ENCODE measurements at places on chromosomes 5 and 9.

DNA sequence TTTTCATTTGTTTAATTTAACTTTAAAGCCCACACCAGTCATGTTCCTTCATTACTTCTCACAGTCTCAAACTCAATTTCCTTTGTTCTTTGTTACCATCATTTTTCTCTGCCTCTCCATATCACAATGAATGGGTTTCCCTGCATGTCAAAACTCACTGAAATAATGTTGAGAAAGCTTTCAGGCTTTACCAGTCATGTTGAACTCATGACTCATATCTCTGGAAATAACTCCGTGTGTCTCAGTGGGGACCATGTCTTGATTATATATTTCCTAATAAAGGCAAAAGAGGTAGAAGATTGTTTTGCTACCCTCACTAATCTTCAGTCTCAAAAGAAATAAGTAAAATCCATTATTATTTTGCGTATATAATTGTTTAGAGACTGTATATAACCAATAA is 231.2 kb downstream of the CHSY3 start:
- DNase-seq = no peak

DNA sequence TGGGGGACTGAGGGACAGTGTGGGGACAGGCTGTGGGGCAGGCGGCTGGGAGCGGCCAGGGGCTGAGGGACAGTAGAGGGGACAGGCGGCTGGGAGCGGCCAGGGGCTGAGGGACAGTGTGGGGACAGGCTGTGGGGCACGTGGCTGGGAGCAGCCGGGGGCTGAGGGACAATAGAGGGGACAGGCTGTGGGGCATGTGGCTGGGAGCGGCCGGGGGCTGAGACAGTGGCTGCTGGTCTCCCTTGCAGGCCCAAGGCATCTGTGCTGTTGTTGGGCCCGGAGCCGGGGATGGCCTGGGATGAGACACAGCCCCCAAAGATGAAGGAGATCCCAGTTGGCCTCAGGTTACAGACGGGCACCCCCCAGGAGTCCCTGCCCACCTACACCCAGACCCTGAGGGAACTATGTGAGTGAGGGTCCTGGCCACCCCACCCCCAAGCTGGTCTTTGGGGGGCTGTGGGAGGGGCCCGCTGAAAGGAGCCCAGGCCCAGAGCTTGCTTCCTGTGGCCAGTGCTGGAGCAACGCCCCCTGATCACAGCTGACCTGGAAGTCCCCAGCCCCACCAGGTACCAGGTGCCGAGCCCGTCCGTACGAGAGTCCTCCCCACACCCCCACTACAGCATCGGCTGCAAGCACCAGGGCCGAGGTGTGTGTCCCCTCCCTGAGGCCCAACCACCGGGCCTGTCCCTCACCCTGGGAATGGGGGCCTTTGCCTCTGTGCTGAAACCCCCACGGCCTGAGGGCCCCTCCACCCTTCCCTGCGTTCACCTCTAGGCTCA is 593 bp downstream of the STPG3 start:
- no peak for DNase-seq

- DNase-seq = no peak
Measured at GRCh38 chr5:761059-761771, 23.3 kb downstream of the ZDHHC11B start.

- DNase-seq = no peak
Measured at GRCh38 chr5:77151501-77151900, 59.0 kb upstream of the PDE8B start.

GRCh38 chr5:10689391-10690081 is 71.5 kb downstream of the DAP start:
- no peak for DNase-seq

DNA sequence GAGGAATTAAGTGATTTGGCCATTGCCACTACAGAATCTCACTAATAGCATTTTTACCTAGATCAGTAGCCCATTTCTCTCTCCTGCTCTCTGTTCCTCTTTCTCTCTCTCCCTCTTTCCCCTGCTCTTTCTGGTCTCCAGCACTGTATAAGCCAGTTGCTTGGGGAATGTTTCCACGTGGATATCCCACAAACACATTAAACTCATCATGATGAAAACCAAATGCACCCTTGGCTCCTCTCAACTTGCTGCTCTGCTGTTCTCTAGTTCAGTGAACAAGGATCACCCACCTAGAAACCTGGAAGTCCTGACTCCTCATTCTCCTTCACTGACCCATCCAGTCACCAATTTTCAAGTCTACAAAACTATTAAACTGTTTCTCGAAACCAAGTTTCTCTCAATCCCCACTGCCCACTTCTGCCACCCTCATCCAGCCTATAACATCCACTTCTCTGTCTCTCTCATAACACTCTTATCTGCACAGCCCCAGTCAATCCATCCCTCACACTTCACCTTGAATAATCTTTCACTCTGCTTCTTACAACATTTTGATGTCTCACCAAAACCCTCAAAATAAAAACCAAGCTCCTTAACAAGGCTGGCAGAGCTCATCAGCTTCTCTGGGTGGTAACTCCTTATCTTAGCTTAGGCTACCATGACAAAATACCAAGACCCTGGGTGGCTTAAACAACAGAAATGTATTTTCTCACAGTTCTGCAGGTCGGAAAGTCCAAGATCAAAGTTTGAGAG is 79.3 kb downstream of the ARL15 start:
- DNase-seq = no peak

GRCh38 chr9:86521322-86521721 is 167.1 kb upstream of the TUT7 start:
- no peak for DNase-seq

DNA sequence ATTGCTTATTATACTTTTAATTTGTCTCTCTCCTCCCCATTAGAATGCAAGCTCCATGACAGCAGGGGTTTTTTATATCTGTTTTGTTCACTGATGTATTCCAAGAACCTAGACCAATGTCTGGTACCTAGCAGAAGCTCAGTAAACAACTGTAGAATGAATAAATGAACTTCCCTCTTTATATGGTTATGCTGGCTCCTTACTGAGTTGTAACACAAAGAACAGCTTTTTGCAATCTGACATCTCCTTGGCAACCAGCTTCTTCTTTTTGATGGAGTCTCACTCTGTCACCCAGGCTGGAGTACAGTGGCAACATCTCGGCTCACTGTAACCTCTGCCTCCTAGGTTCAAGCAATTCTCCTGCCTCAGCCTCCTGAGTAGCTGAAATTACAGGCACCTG is 13.6 kb downstream of the TRMO start:
- no peak for DNase-seq

GRCh38 chr9:136295542-136296433 is 8.1 kb downstream of the CCDC187 start:
- DNase-seq = no peak

- no peak for DNase-seq
Measured at GRCh38 chr9:122239722-122240121, 11.0 kb upstream of the LHX6 start.

GRCh38 chr5:172110921-172111851 is 76.8 kb downstream of the STK10 start:
- DNase-seq = peak; percentile 38

DNA sequence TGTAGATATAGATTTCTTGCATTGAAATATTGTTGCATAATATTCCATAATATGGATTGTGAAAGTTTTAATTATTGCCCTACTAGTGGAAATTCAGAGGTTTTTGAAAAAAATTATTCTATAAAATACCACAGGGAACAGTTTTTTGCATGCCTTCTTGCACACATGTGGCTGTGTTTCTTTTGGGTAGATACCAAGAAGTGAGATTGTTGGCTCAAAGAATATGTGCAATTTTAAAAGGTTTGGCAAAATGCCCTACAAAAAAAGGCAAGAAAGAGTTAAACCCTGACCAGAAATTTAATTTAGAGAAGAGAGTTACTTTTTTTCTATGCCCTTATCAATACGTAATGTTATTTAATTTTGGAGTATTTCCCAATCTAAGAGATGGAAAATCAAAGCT is 270.8 kb upstream of the DAPK1 start:
- DNase-seq = no peak

- peak; percentile 7 for DNase-seq
Measured at GRCh38 chr5:56900858-56901578, 8.4 kb upstream of the SETD9 start.

- DNase-seq = no peak
Measured at GRCh38 chr5:11050596-11051304, 289.7 kb upstream of the DAP start.

DNA sequence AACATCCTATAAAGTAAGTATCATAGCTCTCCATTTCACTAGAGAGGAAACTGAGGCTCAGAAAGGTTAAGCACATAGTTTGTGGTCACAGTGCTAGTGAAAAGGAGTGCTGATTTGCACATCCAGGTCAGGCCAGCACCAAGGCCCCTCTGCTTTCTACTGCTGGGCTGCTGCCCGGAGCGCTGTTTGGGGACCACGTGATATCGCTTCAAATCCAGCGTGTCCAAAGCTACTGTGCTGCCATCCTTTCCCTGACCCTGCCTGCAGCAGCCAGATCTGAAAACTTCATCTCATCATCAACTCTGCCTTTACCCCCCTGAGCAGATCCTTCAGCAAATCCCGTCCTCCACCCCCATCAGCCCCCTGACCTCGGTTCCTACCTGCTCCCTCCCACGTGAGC is 40.7 kb upstream of the AKNA start:
- no peak for DNase-seq

DNA sequence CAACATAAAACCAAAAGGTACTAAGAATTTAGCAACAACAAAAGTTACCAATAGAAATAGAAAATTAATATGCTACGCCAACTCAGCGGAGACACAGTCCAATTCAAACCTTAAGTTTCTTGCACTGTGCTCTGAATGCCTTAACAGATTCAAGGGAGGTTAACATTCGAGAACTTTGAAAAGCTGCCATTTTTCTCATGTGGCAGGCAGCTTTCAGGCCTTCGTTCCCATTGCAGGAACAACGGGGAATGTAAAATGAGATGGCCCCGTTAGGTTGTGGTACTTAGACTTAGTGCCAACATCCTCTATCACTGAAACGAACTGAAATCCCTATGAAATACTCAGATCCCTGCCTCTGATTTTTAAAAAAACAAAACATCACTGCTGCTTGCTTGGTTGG is 22.4 kb downstream of the FNBP1 start:
- DNase-seq = no peak

DNA sequence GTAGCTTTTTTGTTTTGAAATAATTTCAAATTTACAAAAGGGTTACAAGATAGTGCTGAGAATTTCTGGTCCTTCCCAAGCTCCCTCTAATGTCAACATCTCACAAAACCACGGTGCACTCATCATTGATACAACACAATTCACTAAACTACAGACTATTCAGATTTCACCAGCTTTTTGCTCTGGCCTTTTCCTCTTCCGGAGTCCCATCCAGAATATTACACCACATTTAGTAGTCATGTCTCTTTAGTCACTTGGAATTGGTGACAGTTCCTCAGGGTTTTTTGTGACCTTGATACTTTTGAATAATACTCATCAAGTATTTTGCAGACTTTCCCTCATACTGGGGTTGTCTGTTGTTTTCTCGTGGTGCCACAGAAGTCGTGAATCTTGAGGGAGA is 484.0 kb downstream of the GADD45G start:
- DNase-seq = no peak

GRCh38 chr9:92686954-92687353 is 17.0 kb upstream of the IPPK start:
- DNase-seq = no peak

GRCh38 chr5:65213921-65214525 is 267.7 kb downstream of the ADAMTS6 start:
- no peak for DNase-seq

DNA sequence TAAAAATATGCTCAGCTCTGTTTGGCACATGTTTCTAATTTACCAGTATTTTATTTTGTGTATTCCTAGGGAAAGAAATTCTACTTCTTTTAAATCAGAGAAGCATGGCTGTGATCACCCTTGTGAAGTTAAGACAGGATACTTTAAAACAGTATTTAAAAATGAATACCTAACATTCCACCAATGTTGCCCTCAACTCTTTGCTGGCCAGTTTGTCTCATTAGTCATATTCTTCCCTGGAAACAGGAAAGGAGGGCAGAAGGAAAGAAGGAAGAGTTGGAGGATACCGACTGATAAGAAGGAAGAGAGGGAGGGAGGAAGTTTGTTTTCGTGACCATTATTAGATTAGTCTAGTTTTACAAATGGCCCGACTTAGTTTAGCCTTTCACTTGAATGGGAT is 137.4 kb downstream of the PLK2 start:
- DNase-seq = no peak

GRCh38 chr5:93151121-93151520 is 429.9 kb downstream of the NR2F1-AS1 start:
- DNase-seq = no peak

DNA sequence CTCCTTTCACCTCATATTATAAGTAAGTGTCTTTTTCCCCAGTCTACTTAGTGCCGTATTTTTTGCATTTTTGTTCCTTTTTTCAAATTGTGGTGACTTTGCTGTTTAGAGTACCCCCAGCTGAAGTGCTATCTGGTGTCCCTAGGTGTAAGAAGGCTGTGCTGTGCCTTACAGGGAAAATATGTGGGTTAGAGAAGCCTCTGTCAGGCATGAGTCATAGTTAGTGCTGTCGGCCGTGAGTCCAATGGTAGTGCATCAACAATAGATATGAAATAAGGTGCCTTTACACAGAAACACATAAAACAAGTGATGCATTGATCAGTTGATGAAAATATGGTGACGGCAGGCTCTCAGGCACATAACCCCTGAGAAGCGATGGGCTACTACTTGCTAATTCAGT is 20.1 kb downstream of the SYK start:
- DNase-seq = no peak

DNA sequence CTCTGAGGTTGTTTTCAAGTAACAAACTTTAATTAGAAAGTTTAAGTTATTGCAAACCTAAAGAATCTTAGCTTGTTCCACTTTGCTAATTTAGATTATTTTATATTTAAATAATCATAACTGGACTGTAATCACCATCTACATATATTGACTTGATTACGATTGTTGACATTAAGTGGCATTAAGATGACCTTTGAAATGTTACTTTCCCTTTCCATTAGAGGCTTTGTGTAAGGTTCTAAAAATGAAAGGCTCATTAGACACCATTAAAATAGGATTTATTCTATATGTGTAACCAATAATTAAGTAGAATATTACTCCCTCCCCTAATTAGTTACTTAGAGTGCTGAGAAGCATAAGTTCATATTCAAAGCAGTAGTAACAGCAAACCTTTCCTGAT is 358.1 kb downstream of the GLIS3 start:
- DNase-seq = no peak

DNA sequence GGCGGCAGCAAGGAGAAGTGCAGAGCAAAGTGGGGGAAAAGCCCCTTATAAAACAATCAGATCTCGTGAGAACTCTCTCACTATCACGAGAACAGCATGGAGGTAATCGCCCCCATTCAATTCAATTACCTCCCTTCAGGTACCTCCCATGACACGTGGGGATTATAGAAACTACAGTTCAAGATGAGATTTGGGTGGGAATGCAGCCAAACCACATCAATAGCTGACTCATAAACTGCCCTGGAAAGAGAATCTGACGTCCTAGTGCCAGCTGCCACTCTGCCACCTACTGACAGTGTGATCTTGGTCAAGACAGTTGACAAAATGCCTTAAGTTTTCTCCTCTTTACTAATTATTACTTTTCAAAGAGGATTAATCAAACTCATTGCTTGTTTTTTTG is 128.3 kb downstream of the GPBP1 start:
- DNase-seq = no peak

DNA sequence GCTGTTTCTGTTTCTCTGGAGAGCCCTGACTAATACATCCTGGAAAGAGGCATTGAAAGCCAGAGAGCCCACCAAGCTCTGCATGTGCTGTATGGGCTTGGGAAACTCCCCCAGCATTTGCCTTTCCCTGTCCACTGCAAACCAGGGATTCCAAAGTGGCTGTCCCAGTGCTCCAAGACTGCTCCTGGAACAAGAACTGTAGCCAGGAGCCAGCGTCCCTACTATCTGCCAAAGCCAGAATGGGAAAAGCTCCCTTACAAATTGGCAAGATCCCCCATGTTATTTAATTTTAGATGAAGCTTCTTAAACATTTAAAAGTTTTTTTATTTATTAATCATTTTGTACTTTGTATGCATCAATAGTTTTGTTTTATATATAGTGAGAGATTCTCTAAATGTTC is 263.2 kb downstream of the GABRB2 start:
- DNase-seq = no peak
